H4 (cell line): ENCODE measurements at places on chromosomes 13 and 19. TPM values are rescaled to one million over a fixed set of nuclear protein-coding genes. Genes with fewer than 3 reads are reported as not detected.

LRRC63 gene
- total RNA-seq, result 0.10 TPM in 1 of 2 replicates, not detected in the other

SOX1 gene
- total RNA-seq, result not detected in 2 replicates

LYPD5 gene
- 0.66 TPM in 1 of 2 replicates, not detected in the other for total RNA-seq

CYP4F8 gene
- total RNA-seq, result not detected in 2 replicates

KCNN4 gene
- total RNA-seq, result 1.2 and 3.1 TPM in 2 replicates

EFNA2 gene
- 1.0 and 3.3 TPM in 2 replicates for total RNA-seq

BCAM gene
- total RNA-seq, result 5.8 and 6.2 TPM in 2 replicates

LYL1 gene
- total RNA-seq, result not detected in 2 replicates

TNFRSF19 gene
- 0.12 and 0.33 TPM in 2 replicates for total RNA-seq

COX6B2 gene
- 0.95 TPM in 1 of 2 replicates, not detected in the other for total RNA-seq

LIM2 gene
- not detected in 2 replicates for total RNA-seq

CEACAM1 gene
- 0.35 TPM in 1 of 2 replicates, not detected in the other for total RNA-seq

PCDH20 gene
- total RNA-seq, result 12.3 and 12.7 TPM in 2 replicates

INSR gene
- 3.3 and 3.8 TPM in 2 replicates for total RNA-seq

ZNF570 gene
- total RNA-seq, result 4.1 and 11.6 TPM in 2 replicates

RPS15 gene
- total RNA-seq, result 1,025 and 1,178 TPM in 2 replicates

ONECUT3 gene
- not detected in 2 replicates for total RNA-seq

UGGT2 gene
- 19.9 and 34.0 TPM in 2 replicates for total RNA-seq

DOCK6 gene
- total RNA-seq, result 3.3 and 3.9 TPM in 2 replicates

CYP4F2 gene
- total RNA-seq, result 0.70 and 3.8 TPM in 2 replicates

TEX29 gene
- total RNA-seq, result not detected in 2 replicates

SLC7A1 gene
- 8.6 and 13.4 TPM in 2 replicates for total RNA-seq

IFNL1 gene
- not detected in 2 replicates for total RNA-seq

SHC2 gene
- 1.4 and 2.0 TPM in 2 replicates for total RNA-seq

FAAP24 gene
- 9.8 and 12.5 TPM in 2 replicates for total RNA-seq

GPC5 gene
- 1.0 and 1.5 TPM in 2 replicates for total RNA-seq

WIZ gene
- 7.2 and 7.4 TPM in 2 replicates for total RNA-seq
